ENCODE measurements at places on chromosomes 5 and 9.

DNA sequence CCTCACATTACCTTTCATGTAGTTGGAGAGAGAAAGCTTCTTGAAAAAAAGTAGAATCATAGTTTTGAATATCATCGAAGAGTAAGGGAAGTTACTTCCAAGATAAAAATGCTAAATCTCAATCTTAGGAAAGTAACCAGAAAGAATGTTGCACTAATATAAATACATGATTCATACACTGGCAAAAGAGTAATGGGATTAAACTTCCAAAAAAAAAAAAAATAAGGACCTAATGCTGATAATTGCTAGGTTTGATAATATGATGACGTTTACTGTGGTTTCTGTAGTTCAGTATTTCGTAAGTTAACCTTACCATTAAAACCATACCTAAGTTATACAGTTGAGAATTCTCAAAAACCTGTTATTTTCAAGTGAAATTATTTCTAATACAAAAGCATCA lies 573.8 kb upstream of the CDH9 start:
- no peak for DNase-seq

- DNase-seq: no peak
These were observed 71.5 kb downstream of the INVS start for GRCh38 chr9:100170556-100170955.

GRCh38 chr9:97395745-97396144 lies 16.2 kb upstream of the TDRD7 start:
- no peak for DNase-seq

DNA sequence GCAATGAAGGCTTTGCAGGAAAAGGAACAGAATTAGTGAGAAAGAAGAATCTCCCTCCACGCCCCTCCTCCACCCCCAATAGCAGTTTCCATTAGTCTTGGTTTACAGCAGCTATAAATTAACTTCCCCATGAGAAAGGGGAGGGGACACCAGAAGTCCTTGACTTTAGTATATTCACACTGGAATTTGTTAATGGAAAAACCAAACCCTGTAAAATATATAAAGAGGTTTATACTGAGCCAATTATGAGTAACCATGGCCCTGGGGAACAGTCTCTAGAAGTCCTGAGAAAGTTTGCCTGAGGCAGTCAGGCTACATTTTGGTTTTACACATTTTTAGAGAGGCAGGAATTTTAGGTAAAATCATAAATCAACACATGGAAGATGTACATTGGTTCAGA lies 88.5 kb downstream of the ALDH1A1 start:
- DNase-seq: no peak

Measured in stimulated activated CD8-positive, alpha-beta memory T cell treated with anti-CD3 and anti-CD28 coated beads, Interleukin-2, amount 100 ng/mL, for 1 hour (primary cell).